ENCODE measurements at places on chromosomes 6 and 20. TPM values are rescaled to one million over a fixed set of nuclear protein-coding genes. Genes with fewer than 3 reads are reported as not detected.

PCSK2 gene
- 15.6 TPM for total RNA-seq

FOXS1 gene
- 2.3 TPM for total RNA-seq

ELOVL4 gene
- 35.3 TPM for total RNA-seq

OPRM1 gene
- total RNA-seq, result 1.4 TPM

Measured in camera-type eye (tissue), 1 donor.